Activated CD4-positive, alpha-beta T cell treated with anti-CD3 and anti-CD28 coated beads, Interleukin-10, Interleukin-2, amounts not matched to agents 100 ng/mL and 50 ng/mL, durations not matched to agents 16 hours and 8 hours (primary cell): ENCODE measurements at places on chromosomes 1 and 21.
A peak's percentile ranks its signal among the peaks of the same experiment; 100 is the strongest.

DNA sequence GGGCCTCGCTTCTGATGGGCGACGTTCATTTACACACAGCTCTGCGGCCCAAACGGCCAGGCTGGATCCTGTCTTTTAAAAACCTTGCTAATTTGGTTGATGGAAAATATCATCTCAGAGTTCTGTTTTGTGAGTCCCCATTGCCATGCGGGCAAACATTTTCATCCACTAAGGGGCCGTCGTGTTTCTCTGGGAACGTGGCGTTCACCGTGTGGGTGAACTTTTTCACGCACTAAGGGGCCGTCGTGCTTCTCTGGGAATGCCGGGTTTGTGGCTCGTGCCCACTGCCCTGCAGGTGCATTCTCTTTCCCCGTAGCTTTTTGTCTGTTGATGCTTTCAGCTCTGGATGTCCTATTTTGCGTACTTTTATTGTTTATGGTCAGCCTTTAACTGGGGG, 6.8 kb downstream of the COL18A1 start:
- DNase-seq: no peak

GRCh38 chr1:22177354-22178003, 34.6 kb upstream of the WNT4 start:
- peak; percentile 22 for DNase-seq

DNA sequence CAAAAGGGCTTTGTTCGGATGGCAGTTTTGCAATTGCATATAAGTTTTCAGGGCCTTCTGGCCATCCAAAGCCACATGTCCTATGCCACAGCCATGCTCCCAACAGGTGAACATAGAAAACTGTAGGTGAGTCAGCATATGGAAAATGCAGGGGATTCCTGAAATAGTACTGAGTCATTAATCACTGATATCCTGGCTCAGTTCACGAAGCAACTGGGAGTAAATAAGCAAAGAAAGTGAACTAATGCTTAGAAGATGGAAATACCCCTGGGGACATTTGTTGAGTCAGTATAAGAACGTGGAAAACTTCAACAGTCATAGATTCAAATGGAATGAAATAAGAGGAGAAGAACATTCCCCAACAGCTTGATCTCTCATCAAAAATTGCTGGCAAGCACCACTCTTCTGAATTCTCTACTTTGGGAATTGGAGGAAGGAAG, 148.9 kb upstream of the RUNX1 start:
- no peak for DNase-seq

GRCh38 chr21:37264808-37265207, 2.3 kb downstream of the VPS26C start:
- DNase-seq: no peak

GRCh38 chr1:169885207-169885606, 8.5 kb downstream of the SCYL3 start:
- no peak for DNase-seq

- no peak for DNase-seq
Measured at GRCh38 chr1:86573763-86574484, 27.0 kb downstream of the CLCA4 start.

- no peak for DNase-seq
Measured at GRCh38 chr1:101540161-101540560, 303.3 kb downstream of the S1PR1 start.

DNA sequence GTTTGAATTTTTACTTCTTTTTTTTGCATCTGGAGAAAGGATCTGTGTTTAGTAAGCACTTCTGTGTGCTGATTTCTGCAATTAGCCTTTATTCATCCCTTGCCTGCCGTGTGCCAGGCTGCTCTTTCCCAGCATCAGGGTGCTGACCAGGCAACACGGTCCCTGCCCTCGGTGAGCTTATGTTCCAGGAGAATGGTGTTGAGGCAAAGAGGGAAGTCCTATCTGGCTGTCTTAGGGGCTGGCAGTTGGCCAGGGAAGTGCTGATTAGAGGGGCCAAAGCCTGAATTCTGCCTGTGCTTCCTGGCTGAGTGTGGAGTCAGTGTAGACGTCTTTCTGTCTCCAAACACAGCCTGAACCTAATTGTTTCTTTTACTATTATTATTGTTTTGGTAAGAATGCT, 187.1 kb downstream of the CAMTA1 start:
- DNase-seq: no peak

DNA sequence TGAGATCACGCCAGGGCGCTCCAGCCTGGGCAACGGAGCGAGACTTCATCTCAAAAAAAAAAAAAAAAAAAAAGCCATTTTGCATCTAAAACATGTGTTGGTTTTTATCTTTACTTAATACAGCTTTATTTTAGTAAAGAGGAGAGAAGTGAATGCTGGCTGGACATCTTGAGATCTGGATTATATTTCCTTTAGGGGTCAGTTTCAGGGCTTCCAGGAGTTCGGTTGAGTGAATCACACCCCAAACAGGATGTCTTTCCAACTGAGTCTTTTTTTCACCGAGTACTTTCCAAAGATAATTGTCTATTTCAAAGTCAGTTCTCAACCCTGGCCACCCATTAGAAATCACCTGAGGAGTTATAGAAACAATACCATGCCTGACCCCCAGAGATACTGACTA, 16.6 kb upstream of the IPP start:
- no peak for DNase-seq

DNA sequence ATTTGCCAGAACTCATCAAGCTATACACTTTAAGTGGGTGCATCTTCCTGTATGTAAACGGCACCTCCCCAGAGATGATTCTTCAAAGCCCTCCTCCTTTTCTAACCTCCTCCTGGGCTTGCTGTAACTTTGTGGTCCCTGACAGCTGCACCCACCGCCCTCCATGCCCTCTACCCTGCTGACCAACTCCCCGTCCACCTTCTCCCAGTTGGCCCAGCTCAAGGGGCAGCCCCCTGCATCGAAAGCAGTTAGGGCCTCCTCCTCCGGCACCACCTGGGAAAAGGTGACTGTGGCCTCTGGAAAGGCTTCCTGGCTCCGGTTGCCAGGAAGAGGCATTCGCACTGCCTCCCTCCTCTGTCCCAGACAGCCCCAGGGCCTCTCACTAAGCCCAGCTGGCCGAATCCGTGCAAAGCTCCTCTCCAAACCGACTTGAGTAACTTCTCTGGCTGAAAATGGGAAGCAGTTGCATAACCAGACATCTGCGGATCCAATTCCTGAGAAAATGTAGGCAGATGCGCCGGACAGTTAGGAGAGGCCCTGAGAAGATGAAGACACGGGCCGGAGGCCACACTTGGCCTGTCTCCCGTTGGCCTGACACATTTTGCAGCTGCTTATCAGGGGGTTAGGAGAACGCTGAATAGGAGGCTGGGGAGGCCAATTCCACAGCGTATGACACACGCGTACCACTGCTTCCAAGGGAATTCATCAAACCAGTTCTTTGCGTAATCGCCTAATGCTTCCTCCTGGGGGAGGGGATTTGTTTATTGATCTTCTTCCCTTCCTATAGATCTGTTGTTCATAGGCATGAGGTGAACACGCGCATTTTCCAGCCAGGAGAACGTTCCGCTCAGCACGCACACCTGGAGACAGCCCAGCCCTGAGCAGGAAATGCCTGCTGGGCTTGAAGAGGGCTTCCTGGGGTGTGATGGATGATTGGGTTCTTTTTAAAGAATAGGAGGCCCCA, 48.7 kb upstream of the COL6A2 start:
- DNase-seq: no peak

- DNase-seq: no peak
Measured at GRCh38 chr1:85220756-85221201, 20.0 kb upstream of the SYDE2 start.

- DNase-seq: no peak
Measured at GRCh38 chr1:2804628-2805351, 3.3 kb upstream of the TTC34 start.

DNA sequence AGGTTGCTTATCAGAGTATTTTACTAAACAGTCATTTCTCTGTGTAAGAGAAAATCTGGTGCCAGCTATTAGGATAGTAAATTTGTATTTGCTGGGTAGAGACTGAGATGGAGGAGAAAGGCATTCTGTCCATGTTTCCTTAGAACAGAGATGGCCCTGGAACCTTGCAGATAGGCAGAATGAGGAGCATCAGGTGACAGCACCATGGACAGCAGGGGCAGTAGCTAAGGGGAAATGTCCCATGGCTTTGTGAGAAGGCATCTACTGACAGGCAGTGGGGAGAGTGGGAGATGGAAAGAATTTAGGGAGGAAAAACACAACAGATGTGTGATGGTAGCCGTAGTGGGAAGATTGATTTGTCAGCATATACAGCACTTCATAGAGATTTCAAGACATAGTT, 105.0 kb downstream of the PRRX1 start:
- no peak for DNase-seq

- no peak for DNase-seq
Measured at GRCh38 chr1:247638781-247639180, 33.4 kb downstream of the OR2G3 start.

DNA sequence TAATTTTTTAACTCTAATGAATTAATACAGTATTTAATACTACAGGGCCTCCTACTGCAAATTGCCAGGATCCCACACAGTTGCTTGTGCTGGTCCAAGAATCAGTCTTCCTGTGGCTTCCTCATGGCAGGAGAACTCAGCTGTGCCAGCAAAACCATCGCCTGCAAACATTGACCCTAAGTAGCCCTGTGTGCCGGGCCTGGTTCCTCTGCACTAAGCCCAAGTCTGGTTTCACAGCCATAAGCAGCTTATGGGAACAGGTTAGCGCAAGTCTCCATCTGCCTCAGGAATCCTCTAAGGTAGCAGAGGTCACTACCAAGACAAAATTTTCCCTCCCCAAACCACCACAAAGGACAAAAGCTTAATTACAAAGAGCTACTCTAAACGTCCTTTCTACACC, 216.6 kb downstream of the PLA2G4A start:
- DNase-seq: no peak

GRCh38 chr21:36706951-36707762, 8.2 kb downstream of the SIM2 start:
- no peak for DNase-seq

GRCh38 chr1:1166642-1167397, 6.9 kb upstream of the TTLL10 start:
- no peak for DNase-seq

DNA sequence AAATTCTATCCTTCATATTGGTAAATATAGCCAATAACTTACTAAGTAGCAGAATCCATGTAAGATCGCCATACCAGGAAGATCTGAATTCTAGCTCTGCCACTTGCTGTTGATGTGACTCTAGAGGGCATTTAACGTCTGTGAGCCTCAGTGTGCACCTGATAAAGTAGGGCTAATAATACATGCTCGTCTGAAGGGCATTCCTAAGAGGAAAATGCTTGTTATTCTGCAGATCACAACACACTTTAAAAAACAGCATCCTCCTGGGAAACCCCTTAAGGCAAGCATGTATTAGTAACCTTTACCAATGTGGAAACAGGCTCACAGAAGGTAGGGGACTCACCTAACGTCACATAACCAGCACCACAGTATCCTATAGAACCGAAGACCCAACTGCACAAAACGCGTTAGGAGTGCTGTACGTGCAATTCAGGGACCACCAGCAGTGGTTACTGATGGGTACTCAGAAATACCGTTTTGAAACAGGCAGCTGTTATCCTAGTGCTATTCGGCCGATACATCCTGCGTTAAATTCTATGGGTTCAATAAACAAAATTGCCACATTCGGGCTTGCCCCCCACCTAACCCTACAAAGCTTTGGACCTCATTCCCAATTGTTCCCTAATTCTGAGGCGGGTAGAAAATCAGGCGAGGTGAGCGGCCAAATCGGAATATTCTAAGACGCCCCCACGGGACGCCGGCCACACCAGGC, 758 bp downstream of the DEPDC1 start:
- peak; percentile 19 for DNase-seq

DNA sequence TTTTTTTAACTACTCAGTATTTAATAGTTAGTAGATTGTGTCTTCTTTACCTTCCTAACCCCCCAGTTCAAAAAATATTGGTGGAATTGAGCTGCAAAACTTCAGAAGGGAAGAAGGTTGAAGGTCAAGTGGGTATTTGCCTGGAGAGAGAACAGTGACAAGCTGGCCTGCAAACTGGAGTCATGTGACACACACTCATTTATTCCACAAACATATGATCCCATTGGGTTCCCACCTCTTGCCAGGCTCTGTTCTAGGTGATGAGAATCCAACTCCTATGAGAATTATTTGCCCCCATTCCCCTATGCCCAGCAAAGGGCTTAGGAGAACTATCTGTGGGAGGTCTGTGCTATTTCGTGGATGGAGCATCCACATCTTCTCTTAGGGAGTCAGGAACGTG, 3.5 kb upstream of the PEF1 start:
- no peak for DNase-seq

GRCh38 chr1:56036479-56036878, 542.9 kb downstream of the PLPP3 start:
- no peak for DNase-seq

- DNase-seq: no peak
Measured at GRCh38 chr1:54784066-54784465, 17.1 kb downstream of the TTC22 start.

DNA sequence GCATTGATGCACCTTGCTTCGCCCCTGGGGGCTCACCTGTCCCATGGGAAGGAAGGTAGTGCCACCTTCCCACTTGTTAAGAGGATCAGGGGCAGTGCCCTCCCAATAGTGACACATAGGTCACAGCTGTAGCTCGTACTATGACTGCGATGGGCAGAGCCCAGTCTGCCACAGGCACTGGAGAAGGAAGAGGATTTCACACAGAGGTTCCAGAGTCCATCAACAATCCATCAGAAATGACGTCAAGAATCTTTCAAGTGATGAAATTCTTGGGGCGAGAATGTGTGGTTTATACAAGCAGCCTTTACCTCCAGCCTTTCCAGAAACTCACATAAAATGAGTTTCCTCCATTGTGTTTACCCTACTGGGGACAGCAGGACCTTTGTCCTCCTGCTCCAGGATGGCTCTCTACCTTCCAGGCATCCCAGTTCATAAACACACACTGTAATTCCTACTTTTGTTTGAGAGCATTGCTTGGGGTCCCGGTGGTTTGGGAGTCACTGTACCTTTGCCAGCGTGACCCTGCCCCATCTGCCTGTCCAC, 260.6 kb upstream of the VAMP3 start:
- DNase-seq: no peak

DNA sequence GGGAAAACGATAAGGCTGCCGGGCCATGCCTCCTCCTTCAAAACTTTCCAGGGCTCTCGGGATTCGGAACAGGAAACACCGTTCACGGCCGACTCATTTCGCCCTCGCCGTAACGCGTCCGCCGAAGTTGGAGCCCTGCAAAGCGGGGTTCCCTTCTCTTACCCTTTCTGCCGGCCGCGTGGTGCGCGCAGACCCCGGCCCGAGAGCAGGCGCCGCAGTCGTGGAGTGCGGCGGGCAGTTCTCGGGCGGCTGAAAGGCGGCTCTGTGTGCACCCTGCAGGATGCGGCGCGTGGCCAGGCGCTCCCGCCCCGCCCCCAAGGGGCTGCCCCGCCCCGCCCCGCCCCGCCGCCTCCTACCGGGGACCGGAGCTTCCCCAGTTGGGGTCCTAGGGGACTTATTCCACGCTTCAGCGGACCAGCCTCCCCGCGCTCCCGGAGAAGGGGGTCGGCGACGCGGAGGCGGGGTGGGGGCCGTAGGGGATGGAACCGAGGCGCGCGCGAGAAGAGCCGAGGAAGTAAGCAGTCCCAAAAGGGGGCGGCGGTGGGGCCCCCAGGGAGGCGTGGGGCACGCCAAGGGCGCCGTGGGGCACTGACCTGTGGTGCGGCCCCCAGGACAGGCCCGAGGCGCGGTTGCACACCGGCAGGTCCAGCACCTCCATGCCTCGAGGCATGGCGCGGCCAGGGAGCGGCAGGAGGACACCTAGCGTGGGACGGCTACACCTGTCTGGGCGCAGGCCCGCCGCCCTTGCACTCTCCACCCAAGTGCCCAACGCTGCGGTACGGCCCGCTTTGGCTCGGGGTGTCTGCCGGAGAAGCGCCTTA, at the start of gene MCOLN2:
TSS of gene MCOLN2 (minus strand) at position 268 of the 821 bp plus-strand sequence. CDS start at position 27, 241 bp downstream.
- DNase-seq: peak; percentile 68
